ENCODE measurements at places on chromosomes 4 and X.

- DNase-seq = no peak
Observed at GRCh38 chr4:150061086-150061776, 17.0 kb upstream of the DCLK2 start.

DNA sequence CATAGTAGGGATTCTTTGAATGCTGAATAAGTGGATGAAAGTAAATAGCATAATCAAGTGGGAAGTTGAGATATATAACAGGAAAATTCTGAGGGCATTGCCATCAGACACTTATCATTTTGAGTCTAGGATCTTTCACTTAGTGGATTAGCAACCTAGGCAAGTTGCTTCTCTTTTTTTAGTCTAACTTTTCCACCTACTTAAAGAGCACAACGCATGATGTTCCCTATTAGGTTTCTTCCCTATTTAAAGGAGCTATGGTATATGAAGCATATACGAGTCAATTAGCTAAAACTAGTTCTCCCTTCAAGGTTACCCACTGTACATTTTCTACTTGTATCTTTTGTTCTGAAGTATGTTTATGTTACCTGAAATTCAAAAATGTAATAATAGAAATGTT lies 67.1 kb upstream of the HS3ST1 start:
- DNase-seq = no peak

- DNase-seq = no peak
Observed at GRCh38 chr4:185738820-185739219, 73.2 kb downstream of the SORBS2 start.

- no peak for DNase-seq
Observed at GRCh38 chrX:153651540-153652079, 4.6 kb downstream of the DUSP9 start.

DNA sequence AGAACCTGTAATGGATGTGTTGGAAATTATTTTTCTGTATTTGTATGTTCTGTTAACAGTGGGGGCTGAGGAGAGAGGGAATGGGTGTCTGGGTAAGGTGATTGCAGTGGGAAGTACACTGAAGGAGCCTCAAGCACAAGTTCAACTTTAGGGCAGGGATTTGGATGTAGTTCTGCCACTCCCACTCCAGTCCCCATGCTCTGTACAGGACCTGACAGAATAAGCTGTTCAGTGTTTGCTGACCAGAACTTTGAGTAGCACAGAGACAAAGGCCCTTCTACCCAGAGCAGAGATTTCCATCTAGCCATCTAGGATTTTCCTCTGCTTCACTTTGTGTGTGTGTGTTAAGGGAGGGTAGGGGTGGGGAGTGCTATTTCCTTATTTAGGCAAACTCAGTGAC lies 49.2 kb downstream of the VSIG4 start:
- no peak for DNase-seq

- DNase-seq = no peak
Observed at GRCh38 chrX:20015945-20016615, 25.2 kb upstream of the BCLAF3 start.

Data from endothelial cell (in vitro differentiated cells).